Stimulated activated CD4-positive, alpha-beta T cell treated with anti-CD3 and anti-CD28 coated beads, Interleukin-2, amount 100 ng/mL, for 4 hours (primary cell): ENCODE measurements at places on chromosomes 3 and 15.

DNA sequence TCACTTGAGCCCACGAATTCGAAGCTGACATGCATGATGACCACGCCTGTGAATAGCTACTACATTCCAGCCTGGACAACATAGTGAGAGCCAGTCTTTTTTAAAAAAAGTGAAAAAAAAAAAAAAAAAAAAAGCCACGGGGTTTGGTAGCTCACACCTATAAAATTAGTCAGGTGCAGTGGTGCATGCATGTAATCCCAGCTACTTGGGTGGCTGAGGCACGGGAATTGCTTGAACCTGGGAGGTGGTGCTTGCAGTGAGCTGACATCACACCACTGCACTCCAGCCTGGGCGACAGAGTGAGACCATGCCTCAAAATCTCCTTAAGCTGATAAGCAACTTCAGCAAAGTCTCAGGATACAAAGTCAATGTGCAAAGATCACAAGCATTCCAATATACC, 44.4 kb downstream of the CSNK1G1 start:
- DNase-seq = no peak

- DNase-seq = no peak
Observed at GRCh38 chr3:98962951-98963350, 61.5 kb upstream of the DCBLD2 start.

DNA sequence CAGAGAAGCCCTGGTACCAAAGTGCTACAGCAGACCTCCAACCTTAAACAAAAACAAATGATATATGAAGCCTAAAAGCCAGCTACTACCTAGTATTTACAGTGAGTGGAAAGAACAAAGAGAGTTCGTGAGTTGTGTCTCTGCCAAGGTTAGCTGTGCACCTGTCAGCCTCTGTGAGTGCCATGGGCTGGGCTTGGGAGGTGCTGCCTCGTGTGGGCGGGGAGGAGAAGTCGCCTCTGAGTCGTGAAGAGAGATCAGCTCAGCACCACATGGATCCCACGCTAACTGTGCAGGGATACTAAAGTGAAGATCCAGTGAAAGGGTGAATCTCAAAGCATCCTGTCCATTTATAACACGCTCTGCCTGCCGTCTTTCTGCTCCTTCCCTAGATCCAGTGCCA, 101.9 kb downstream of the CHDH start:
- no peak for DNase-seq

DNA sequence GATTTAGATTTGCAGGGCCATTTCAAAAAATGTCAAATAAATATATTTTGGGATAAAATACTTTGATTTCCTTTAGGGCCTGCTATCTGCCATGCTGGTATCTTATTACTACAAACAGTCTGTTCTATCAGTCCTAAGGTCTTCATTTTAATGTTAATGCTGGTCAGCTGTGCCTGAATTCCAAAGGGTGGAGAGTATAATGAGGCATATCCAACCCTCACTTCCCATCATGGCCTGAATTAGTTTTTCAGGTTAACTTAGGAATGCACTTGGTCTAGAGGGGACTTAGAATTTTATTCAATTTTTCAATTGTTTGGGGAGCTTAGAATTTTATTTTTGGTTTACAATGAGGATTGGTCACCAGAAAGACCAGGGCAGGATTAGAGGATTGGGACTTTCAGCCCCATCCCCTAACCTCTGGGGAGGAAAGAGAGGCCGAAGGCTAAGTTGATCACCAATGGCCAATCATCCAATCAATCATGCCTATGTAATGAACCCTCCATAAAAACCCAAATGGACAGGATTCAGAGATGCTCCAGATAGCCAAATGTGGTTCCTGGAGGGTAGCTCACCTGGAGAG, 17.8 kb upstream of the CP start:
- no peak for DNase-seq
